ENCODE measurements at places on chromosomes 2 and 18.

DNA sequence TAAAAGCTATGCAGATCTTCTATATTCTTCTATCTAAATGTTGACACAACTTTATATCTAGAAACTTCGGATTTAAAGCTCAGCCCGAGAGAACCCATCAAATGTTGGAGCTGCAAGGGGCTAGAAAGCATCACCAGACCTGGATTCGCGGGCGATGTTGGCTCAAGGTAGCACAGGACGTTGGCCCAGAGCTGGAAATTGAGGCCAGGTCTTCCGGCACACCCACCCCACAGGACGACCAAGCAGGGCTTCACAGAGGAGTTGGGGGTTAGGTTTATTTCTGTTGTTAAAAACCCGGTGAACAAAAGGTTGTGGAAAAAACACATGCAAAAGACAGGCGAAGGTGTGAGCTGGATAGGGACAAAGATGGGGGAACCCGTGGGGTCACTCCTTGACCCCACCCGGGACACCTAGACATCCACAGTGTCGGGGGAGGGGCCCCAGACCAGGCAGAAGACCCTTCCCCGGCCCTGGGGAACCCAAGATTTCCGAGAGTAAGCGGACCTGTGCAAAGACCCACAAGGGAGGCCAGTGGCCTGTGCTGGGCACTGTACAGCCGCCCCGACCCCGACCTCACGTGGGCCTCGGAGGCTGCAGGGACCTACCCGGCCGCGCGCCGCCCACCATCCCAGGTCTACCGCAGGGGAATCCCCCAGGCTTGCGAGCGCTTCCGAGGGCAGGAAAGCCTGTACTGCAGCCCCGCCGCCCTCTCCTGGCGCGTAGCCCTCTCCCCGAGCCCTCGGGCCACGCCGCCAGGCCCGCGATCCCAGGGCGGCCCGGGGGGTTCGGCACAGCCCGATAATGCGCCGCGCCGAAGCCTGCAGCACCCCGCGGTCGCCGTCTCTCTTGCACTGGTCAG is 1.8 kb upstream of the AGBL5 start:
- ATAC-seq, result peak; percentile 3

DNA sequence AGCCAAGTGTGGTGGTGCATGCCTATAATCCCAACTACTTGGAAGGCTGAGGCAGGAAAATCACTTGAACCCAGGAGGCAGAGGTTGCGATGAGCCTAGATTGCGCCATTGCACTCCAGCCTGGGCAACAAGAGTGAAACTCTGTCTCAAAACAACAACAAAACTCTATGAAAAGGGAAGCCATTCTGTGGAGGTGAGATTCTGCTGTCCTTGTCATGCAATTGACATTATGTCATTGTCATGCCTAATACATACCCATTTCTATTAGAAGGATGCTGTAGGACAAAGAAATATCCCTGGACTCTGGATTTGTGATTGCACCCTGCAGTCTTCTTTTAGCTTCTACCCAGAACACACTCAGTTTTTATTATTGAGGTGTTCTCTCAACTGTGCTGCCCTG is 8.6 kb downstream of the RASGRP3 start:
- ATAC-seq, result no peak

- no peak for ATAC-seq
These were observed 204.5 kb upstream of the SPRED2 start for GRCh38 chr2:65636813-65637483.

DNA sequence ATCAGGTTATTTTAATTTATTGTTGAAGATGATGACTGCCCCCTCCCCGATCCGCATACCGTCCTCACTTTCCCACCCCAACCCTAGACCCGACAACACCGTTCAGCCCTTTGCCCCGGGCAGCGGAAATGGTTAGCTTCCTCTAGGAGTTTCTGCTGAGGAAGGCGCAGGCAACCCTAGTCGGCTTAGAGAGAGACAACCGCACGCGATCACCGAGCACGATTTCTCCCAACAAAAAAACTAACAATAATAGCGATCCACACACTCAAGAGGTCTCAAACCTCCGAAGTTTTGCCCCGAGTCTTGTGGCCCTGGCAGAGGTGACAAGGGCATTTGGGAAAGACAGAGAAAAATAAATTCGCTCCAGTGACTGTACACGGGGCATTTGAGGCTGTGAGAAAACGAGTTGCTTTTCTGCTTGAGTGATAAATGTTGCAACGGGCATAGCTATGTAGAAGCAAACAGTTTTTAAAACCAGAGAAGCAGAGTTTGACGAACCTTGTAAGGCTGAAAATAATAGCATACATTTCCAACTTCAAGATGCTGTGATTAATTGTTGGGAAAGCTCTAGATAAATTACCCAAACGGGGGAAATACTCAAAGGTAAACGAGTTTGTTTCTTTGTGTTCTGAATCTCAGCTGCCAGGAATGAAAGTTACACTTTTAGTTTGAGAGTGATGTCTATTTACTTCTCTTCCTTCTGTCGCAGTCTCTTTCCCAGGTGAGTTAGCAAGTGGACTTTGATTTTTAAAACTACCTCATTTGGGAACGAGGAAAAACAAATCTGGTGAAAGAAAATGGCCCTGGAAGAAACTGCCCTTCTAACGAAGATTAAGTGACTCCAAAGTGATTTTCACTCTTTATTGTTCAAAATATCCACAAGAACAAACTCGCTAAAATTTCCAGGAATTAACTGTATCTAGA is 11.0 kb upstream of the SIX3 start:
- ATAC-seq, result no peak

- ATAC-seq, result no peak
These were observed 40.5 kb downstream of the CROCC2 start for GRCh38 chr2:240946654-240947053.

GRCh38 chr18:5771343-5771742 is 124.0 kb downstream of the TMEM200C start:
- no peak for ATAC-seq

GRCh38 chr2:147247749-147248148 is 597.1 kb upstream of the ACVR2A start:
- no peak for ATAC-seq

- no peak for ATAC-seq
These were observed 6.2 kb downstream of the HES6 start for GRCh38 chr2:238233625-238234024.

DNA sequence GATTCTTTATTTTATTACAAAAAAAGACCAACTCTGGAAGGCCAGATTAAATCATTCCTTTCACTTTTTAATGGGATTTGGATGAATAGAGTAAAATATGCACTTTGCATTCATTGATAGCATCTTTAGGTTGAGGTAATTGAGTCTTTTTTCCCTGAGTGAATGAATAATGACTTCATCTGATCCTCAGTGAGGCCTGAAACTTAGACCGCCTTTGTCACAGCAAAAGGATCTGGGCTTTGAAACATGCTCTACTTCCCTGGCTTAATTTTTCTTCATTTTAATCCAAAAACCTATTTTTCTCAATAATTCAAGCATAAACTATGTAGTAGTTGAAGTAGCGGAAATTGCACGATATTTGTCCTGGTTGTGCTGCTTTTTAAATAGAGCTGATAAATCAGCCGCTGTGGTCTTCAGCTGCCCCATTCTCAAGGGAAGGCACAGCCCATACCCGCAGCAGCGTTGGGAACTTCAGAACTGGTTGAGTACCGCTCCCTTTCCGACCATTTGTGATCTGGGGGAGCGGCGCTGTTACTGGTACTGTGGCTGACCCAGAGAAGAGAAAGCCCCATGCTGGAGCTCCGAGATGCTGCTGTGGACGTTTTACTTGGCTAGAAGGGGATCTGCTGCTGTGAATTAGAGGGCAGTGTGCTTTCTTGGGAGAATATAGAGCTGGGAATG is 145.3 kb upstream of the NFATC1 start:
- ATAC-seq, result no peak

DNA sequence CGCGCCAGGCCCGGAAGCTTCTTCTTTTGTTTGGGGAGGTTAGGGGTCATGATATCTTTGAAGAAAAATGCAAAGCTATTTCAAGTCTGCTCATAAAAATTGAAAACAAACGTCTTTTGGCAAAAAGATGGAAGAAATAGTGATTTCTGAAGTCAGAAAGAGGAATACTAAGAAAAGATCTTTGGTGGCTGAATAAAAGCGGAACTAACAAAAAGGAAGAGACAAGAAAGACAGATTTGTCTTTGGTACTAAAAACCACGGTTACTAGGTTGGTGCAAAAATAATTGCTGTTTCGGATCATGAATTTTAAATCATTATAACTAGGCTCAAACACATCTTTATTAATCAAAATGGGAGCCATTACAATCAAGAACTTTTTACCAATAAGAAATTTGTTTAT is 164.6 kb upstream of the TRIB2 start:
- ATAC-seq, result no peak

DNA sequence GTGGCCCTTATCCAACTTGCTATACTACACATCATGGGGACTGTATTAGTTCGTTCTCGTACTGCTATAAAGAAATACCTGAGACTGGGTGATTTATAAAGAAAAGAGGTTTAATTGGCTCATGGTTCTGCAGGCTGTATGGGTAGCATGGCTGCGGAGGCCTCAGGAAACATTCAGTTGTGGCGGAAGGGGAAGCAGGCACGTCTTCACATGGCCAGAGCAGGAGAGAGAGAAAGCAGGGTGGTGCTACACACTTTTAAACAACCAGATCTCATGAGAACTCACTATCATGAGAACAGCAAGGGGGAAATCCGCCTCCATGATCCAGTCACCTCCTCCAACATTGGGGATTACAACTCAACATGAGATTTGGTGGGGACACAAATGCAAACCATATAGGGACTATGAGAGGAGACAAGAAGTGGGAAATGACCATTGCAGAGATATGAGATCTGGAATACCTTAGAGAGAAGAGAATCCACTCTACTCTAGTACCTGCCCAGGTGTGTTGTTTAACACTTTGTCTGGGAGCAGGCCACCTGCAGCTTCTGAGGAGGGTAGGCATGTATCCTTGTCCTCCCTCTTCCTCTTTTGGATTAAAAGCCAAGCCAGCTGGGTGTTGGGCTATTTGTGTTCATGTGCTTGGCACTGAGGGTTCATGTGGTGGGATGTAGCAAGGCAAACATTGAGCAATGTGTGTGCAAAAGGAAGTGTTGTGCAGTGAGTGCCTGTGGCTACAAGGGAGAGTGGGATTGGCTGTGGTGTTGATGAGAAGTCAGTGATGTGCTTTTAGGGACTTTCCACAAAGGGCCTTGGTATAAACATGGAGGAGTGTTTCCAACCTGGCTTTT is 22.8 kb downstream of the TTLL4 start:
- ATAC-seq, result peak; percentile 83

GRCh38 chr2:239269916-239270315 is 130.9 kb downstream of the HDAC4 start:
- no peak for ATAC-seq

GRCh38 chr18:24809173-24809950 is 348.9 kb downstream of the HRH4 start:
- no peak for ATAC-seq

DNA sequence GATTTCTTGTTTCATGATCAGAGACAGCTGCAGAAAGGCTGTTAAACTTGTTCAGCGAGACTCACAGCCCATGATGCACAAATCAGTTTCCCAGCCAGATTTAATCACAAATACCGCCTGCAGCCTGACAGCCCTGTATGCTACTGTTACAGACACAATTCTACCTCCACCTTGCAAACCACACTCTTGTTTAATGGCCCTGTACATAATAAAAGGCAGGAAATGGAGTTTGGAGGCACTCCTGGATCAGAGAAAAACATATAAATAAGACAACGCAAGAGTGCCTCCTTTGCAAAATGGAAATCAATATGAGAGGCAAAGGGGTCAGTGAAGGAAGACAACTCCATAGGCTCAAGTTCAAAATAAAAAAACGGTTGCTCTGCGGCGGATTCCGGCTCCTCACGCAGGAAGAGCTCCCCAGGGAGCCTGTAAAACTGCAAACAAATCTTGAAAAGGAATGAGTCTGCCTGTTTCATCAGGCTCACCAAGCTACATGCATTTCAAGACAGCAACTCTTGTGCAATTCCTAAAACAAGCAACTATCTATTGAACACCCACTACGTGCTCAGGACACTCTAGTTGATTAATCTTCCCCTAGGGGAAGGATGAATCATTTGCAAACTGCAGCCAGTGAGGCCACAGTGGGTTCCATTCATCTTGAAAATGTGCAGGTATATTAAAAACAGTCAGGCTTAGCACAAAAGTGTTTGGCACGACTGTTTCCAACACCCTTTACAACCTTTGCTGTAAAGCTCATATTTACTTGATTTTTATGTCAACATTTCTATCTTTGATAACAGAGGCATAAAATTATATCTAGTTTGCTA is 37.5 kb downstream of the TBC1D8 start:
- peak; percentile 61 for ATAC-seq

DNA sequence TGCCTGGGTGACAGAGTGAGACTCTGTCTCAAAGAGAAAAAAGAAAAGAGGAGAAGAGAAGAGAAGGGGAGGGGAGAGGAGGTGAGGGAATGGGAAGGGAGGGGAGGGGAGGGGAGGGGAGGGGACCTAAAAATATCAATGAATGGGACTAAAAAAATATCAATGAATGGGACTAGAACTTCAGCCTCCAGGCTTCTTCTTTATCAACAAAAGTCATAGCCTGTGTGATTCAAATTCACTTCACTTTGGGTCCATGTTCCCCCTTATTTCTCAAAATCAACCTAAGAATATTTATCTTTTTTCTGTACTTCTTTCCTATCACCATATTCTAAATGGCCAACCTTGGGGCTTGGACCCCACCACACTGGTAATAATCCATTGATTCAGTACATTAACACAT is 92.1 kb upstream of the PIK3C3 start:
- no peak for ATAC-seq

- ATAC-seq, result no peak
These were observed 5.1 kb downstream of the CDH2 start for GRCh38 chr18:28171837-28172236.

DNA sequence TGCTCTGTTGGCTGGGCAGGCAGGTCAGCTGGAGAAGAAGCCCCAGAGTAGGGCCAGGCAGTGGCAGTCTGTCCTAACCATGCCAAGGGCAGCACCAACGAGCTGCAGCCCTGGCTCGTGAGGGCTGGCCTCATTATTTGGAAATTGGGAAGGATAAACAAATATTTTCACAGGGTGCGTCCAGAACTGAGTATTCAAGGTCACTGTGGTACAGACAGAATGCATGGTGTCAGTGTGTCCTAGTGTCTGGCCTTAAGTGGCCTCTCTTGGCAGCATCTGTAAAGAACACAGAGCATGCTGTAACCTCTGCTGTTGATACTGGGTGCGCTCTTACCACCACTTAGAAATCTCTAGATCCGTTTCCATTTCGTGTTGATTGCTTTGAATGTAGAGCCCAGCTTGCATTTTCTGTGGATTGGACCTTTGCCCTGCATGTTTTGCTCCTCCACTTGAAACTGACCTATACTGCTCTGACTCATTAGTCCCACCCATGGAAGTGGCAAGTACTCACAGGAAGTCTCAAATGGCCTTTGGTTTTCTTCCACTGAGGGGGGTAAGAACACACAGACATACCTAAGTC is 88.2 kb downstream of the GREB1L start:
- ATAC-seq, result no peak
